ENCODE measurements at places on chromosomes 2 and 18.

- DNase-seq = no peak
Measured at GRCh38 chr2:211512806-211513205, 956.4 kb downstream of the CPS1 start.

DNA sequence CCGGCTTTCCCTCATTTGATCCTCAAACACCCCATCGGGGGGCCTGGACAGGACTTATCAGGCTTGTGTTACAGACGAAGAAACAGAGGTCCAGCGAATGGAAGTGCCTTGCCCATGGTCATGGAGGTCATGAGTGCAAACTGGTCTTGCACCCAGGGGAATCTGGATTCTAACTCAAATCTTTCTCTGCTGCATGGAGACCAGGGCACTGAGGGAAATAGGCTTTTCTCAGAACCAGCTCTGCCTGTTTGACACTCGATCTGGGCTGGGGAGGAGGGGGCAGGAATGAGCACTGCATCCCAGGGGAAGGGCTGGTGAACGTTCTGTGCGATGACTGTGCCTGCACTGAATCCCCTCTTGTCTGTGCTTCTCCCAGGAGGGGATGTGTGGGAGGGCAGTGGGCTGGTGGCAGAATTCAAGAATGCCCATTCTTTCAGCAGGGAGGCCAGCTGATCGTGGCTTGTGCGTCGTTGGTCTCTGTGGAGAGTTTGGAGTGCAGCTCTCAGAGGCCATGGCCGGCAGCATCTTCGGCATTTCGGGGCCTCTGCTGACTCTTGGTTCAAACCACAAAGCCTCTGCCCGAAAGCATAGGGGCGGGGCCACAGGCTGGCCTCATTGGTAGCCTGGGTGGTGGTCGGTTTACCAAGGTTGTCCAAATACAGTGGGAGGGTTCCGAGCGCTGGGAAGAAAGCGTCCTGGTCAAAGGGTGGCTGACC lies 171.6 kb downstream of the DDX1 start:
- DNase-seq = no peak

DNA sequence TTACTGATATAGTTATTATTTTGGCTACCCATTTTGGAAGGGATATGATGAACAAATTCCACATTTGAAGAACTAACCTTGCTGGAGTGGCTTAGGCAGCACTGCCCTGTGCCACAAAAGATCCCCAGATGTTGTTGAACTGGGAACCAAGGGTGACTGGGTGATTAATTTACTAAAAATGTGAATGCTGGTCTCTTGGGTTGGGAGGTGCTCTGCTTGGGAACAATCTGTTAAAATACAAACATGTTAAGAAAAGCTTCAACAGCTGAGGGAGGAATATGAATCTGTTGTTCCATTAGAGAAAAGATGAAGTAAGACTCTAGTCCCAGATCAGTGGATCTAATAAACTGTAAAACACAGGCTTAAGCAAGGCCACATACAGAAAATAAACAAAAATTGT lies 1860.1 kb downstream of the SUCLG1 start:
- DNase-seq = no peak

DNA sequence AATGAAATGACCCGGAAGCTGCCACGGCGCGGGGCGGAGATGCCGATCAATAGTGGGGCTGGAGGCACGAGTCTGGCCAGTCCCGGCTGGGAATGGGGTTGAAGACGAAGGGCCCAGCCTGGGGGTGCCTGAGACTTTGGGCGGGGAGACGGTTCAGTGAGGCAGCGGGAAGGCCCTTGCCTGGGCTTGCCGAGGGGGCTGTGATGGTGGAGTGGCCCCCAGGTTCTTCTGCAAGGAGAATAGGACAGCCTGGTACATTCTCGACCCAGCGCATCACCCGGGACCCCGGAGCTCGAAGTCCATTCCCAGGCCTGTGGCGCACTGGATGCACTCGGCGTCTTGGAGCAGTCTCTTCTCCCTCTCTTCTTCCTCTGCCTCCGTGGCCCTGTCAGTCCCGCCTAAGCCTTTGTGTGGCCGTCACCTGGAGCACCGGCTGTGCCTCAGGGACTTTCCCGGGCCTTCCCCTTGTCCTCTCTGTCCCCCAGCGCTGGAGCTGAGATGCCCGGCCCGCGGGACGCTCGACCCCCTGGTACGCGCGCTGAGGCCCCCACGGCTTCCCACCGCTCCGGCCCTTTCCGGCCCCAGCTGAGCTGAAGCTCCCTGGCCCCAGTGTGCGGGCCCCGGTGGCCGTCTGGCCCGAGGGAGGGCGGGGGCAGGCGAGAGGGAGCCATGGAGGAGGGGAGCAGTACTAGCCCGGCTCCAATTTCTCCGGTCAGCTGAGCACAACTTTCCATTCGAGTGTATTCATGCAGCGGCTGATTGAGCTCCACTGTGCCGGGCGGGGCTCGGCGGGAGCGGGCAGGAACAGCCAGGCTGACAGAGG lies 8.0 kb downstream of the SIX3 start:
- no peak for DNase-seq

DNA sequence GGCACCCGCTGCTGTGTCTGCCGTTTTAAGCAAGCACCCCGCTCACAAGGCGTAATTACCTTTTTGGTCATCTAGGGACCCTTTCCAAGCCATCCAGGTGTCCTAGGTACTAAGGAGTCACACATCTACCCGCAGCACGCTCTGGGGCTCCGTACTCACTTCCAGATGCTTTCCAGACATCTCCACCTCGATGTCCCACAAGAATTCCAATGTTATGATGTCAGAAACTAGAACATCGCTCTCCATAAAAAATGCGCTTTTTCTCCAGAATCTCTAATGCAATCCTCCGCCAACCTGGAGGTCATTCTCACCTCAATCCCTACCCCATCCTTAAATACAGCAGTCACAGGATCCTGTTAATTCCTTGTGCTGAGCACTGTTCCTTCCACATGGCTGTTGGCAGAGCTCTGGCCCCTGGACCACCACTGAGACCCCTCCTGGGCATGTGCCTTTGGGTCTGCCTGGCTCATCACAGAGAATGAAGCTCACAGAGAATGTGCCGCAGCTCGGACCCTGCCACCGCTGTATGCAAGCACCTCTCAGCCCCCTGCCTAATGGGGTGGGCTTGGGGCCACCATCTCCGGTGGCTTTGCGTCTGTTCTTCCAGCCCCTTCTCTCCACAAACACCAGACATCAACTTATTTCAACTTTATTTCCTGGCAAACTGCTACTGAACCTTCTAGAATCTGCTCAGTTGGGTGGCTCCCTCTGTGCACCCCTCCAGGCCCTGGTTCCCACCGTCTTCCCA lies 4.6 kb upstream of the PXDN start:
- no peak for DNase-seq

DNA sequence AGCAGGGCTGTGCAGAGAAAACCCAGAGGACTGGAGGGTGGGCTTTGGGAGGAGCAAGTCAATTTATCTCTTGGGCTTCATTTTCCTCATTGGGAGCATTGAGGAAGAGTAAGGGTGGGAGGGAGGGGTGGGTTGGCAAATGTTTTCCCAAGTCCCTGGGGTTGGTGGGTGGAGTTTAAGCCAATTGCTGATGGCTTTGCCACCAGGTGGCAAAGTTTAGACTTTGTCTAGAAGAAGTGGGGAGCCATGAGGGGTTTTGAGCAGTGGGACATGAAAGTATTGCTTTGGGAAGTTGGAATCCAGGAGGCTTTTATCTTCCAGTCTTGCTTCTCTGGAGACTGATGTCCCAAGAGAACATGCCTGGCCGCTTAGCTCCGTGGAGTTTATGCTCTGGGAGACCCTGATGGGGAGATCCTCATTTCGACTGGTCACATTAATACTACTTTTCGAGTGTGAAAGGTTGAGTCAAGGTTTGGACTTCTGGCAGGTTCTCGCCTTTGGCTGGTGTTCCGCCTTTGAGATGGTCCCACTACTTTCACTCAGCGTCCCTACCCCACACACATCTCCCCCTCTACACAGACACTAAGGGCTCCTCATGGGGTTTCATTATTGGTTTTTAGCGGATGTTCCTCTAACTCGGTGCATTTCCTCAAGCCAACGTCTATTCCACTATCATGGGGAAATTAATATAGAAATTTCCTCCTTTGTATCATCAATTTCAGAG lies 126.7 kb downstream of the PRKCE start:
- DNase-seq = no peak

GRCh38 chr2:65264821-65265670 lies 37.4 kb downstream of the ACTR2 start:
- DNase-seq = peak; percentile 63

DNA sequence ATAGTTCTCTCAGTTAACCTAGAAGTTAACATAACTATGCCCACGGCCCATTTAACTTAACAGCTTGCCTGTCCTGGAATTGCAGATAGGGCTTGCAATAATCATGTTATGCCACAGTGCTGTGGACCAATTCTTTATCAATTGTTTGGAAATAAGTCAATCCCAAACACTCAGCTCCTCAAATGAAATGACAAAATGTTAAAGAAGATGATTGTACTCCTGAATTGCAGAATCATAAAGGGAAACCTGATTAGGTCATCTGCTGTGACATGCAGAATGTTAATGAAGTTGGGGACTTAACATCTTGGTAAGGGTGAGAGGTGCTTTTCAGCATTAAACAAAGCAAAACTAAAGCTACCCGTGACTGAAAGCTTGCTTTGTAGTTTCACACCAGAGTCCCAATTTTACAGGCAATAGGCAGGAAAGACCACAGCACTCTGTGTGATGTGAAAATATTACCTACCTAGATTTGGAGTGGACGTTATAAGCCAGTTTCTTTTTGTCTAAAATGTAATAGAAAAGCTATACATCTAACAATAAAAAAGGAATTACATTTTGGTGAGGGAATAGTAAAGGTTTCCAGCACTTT lies 364.0 kb downstream of the GPD2 start:
- peak; percentile 18 for DNase-seq

- DNase-seq = no peak
Measured at GRCh38 chr2:128376241-128377041, 57.8 kb upstream of the HS6ST1 start.

- no peak for DNase-seq
Measured at GRCh38 chr18:463827-464541, 36.5 kb downstream of the COLEC12 start.

- DNase-seq = no peak
Measured at GRCh38 chr2:24691806-24692205, 101.4 kb downstream of the PTRHD1 start.

DNA sequence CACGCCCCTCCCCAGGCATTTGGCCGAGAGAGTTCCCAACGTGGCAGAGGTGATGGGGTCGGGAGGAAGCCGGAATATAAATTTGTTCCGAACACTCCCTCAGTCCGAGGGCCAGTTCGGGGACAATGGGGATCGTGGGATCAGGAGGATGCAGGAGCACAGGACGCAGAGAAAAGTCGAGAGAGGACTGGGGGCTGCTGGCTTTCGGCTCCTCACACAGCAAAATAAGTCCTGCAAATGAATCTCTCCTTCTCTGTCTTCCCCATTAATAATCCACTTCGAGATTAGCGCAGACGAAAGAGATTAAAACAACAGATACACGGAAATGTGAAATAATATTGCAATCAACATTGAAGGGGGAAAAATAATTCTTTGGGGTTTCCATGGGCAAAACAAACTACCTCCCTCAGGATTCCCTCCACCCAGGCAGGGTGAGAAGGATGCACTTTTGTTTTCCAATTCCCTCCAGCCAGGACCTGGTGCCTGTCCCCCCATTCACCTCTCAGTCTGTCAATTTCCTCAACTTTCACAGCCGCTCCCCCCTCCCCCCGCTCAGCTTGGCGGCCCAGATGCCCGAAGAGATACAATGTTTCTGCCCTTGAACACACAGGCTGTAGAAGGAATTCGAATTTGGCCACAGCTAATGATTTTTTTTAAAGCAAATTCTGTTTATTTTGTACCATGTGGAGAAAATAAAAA lies 3.1 kb upstream of the ZEB2 start:
- no peak for DNase-seq

- no peak for DNase-seq
Measured at GRCh38 chr2:8328217-8328616, 353.6 kb upstream of the ID2 start.

- peak; percentile 62 for DNase-seq
Measured at GRCh38 chr2:74834792-74835755, 1.1 kb downstream of the HK2 start.

- DNase-seq = no peak
Measured at GRCh38 chr18:5998907-5999306, 103.6 kb upstream of the TMEM200C start.

- DNase-seq = no peak
Measured at GRCh38 chr18:62369129-62369644, 44.1 kb downstream of the TNFRSF11A start.

GRCh38 chr2:241940329-241940728 lies 70.8 kb downstream of the RTP5 start:
- DNase-seq = no peak

- no peak for DNase-seq
Measured at GRCh38 chr18:46650681-46651080, 6.3 kb downstream of the LOXHD1 start.

- no peak for DNase-seq
Measured at GRCh38 chr18:7721532-7721931, 154.4 kb downstream of the PTPRM start.

DNA sequence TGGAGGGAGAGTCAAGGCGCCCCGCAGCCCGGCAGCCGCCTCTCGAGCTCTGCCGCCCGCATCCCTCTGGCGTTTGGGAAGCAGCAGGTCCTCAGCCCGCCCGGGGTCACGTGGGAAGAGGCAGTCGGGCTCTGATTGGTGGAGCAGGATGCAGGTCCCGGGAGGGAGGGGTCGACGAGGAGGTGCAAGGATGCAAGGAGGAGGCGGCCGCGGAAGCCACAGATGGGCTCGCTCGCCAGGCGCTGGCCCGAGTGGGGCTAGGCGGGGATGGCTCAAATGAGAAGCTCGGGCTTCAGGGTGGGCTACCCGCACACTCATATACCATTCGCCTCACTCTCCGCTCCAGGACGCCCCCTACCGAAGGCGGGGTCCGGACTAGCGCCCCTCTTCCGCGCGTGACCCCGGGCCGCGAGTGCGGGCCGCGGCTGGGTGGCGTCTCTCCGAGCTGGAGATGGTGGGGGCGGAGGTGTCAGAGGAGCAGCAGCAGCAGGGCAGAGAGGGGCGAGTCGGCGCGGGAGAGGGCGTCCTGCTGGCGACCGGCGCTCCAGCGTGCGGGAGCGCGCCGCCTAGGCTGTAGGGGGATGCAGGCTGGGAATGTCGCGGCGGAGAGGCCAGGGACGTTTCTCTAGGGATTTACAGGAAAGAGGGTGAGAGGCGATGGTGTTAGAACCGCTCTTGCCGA lies at the start of gene TMEFF2:
Gene TMEFF2, minus strand, starts transcription at position 68 of the 682 bp plus-strand sequence. CDS start 409 bp downstream, outside the sequence.
- peak; percentile 96 for DNase-seq

DNA sequence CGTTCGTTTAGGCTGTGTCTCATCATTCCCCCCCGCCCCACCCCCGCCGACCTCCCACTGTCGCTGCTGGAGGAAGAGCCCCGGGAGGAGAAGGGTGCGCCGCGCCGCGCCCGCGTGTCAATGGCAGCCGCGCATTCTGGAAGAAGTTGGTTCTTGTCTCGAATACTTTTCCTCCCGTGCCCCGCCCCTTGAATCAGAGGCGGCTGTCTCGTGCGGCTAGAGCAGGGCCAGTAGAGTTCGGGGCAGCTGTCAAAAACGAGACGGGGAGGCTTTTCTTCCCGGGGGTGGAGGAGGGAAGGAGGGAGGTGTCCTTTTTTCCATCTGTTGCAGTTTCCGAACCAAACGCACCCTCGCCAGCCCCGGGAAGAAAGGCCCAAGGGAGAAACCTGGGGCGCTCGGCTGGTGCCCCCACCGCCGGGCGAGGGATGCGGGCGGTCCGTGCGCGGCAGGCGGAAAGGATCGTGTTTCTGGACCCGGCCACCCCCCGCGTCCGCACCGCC lies 410 bp upstream of the TGIF1 start:
- DNase-seq = peak; percentile 80
